ENCODE measurements at places on chromosomes 1 and 21.

- no peak for DNase-seq
Measured at GRCh38 chr1:248892590-248892989, 13.4 kb upstream of the PGBD2 start.

GRCh38 chr1:242128951-242129502, 130.1 kb upstream of the MAP1LC3C start:
- DNase-seq = peak; percentile 35

- DNase-seq = no peak
Measured at GRCh38 chr1:177410179-177410766, 239.5 kb downstream of the BRINP2 start.

- peak; percentile 63 for DNase-seq
Measured at GRCh38 chr1:23779826-23780371, 1.7 kb downstream of the PITHD1 start.
